ENCODE measurements at places on chromosomes 1 and 21. TPM values are rescaled to one million over a fixed set of nuclear protein-coding genes. Genes with fewer than 3 reads are reported as not detected.
A peak's percentile ranks its signal among the peaks of the same experiment; 100 is the strongest.

Gene KIF2C
- total RNA-seq = 4.1 TPM

Gene RGS13
- total RNA-seq = 12.0 TPM

Gene ZNF683
- total RNA-seq = 1.3 TPM

Gene SRGAP2
- total RNA-seq = 25.9 TPM

Gene TRIM45
- 11.3 TPM for total RNA-seq

Gene GTF2B
- total RNA-seq = 48.8 TPM

Gene FOXO6
- total RNA-seq = 1.4 TPM

DNA sequence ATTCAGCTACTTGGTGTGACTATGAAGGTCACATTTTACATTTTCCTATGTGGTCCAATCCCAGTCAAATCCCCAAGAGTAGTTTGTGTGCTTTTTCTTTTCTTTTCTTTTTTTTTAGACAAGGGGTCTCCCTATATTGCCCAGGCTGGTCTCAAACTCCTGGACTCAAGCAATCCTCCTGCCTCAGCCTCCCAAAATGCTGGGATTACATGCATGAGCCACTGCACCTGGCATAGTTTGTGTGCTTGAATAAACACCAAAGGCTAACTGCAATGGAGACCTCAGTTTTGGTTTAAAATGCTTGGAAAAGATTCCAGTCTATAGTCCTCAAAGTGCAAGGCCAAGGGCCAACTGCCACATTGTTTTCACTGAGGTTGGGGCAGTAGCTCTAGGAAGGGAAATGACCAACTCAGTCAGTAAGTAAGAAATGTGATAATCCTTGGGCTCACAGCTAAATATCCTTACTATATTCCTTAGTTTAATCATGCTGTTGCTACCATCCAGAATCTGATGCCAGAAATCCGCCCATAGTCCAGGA lies 38.6 kb downstream of the EIF2B3 start:
- no peak for ATAC-seq

DNA sequence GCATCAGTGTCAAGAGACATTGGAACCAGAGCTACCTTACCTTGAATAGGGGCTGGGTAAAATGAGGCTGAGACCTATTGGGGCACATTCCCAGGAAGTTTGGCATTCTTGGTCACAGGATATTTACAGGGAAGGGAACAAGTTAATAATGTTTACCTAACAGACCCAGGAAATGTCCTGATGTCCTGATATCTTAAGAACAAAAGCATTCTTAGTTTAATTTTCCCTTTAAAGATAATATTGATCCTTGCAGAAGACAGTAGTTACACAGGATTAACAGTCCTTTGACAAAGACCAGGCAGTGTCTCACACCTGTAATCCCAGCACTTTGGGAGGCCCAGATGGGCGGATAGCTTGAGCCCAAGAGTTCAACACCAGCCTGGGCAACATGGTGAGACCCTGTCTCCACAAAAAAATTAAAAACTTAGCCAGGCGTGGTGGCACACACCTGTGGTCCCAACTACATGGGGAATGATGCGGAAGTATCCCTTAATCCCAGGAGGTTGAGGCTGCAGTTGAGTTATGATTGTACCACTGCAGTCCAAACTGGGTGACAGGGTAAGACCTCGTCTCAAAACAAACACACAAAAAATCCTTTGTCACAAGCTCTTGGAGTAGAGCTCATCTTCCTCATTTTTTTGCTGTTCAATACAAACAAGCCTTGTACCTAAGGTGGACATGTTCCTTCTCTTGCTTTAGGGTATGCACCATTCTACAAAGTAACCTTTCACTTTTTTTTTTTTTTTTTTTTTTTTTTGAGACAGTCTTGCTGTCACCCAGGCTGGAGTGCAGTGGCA lies 1.3 kb upstream of the TOMM20 start:
- ATAC-seq = no peak

GRCh38 chr1:190908691-190909090 lies 431.0 kb upstream of the BRINP3 start:
- no peak for ATAC-seq

- ATAC-seq = no peak
Measured at GRCh38 chr1:81708250-81708649, 92.5 kb upstream of the ADGRL2 start.

GRCh38 chr21:25580912-25581260 lies 26.4 kb downstream of the MRPL39 start:
- no peak for ATAC-seq

DNA sequence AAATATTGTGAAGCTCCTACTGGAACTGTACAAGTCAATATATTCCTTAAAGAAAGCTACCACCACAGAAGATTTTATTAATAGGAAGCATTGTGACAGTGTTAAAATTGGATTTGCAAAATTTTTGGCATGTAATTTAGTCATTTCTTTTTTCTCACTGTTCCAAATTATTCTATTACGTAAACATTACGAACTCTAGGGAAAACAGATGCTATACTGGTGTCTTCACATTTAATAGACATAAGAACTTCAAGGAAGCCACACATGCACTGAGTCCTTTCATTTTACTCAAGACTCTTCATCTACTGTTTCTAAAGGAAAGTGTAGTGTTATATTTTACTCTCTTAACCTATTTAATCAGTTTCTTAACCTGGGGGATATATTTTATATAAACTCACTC lies 135.4 kb downstream of the HMCN1 start:
- ATAC-seq = no peak

DNA sequence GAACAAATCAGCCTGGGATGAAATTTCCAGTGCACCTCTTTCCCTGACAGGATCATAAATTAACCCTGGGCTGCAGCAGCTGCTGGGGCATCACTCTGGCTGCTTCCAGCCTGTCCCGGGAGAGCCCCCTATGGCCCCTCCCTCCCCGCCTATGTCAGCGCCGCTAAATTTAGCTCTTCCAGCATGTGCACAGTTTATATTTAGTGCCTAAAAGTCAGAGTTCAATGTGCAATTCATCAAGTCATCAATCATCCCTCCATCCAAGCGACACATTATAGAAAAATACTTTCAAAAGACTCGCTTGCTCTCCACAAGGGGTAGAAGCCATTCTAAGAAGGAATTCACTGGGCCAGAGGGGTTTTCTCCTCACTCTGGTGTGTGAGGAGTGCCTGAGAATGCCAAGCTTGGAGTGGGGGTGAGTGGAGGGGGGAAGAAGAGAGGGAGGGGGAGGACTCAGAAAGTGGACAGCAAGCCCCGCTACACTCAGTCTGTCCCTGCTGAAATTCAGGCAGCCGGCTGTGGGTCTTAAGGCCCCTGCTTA lies 37.4 kb downstream of the XCL1 start:
- ATAC-seq = peak; percentile 90

DNA sequence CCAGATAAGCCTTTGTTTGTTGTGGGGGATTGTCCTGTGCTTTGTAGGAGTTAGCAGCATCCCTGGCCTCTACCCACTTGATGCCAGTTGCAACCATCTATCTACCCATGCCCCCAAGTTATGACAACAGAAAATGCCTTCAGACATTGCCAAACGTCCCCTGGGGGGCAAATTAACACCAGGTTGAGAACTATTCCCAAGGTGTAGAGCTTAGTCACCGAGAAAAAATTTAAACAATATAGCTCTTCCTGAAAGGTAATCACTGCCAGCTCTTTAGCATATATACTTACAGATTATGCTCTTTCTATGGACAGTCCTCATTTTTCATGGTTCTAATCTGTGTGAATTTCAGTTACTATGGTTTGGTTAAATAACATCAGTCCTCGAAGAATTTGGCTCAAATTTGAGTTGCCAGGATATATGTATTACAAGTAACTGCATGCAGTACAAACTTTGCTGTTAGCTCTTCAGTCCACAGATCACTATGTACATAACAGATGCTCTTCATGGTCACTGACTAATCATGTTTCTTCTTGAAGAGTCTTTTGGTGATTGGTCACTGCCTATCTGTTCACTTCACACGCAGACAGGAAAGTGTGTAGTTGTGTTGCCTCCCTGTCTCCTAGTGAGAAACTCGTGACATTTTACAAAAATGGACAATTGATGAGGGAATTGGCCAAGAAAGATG lies 25.2 kb downstream of the MAPKAPK2 start:
- peak; percentile 6 for ATAC-seq

GRCh38 chr1:148263906-148264255 lies 111.8 kb upstream of the NBPF11 start:
- ATAC-seq = no peak

DNA sequence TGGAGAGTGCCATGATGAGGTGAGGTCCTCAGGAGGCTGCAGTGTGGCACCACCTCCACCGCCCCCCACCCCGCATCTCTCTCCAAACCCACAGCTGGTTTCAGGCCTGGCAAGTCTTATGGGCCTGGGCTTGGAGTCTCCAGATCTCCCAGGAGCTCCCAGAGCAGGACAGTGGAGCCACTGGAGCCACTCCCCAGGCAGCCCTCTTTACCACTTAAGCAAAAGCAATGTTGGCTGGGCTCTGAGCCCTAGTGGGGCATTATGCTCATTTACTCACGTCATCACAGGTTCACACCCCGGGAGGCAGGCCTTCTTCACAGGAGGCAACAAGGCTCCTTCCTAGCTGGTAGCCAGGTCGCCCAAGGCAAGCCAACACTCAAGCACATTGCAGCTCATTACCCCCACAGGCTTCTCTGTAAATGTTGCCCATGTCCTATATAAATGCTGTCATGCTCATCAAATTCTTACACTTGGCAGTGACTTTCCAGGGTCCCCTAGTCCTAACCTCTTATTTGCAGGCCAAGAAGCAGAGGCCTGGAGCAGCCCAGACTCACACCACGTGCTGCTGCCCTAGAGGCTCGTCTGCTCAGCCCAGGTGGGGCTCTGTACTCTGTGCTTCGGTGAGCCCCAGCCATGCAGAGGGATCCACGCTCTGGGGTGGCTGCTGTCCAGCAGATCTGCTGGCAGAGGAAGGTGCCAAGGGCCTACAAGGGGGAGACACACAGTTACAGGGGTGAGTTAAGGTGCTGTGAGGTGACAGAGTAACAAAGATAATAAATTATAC lies 459.3 kb downstream of the MATN1 start:
- peak; percentile 27 for ATAC-seq

DNA sequence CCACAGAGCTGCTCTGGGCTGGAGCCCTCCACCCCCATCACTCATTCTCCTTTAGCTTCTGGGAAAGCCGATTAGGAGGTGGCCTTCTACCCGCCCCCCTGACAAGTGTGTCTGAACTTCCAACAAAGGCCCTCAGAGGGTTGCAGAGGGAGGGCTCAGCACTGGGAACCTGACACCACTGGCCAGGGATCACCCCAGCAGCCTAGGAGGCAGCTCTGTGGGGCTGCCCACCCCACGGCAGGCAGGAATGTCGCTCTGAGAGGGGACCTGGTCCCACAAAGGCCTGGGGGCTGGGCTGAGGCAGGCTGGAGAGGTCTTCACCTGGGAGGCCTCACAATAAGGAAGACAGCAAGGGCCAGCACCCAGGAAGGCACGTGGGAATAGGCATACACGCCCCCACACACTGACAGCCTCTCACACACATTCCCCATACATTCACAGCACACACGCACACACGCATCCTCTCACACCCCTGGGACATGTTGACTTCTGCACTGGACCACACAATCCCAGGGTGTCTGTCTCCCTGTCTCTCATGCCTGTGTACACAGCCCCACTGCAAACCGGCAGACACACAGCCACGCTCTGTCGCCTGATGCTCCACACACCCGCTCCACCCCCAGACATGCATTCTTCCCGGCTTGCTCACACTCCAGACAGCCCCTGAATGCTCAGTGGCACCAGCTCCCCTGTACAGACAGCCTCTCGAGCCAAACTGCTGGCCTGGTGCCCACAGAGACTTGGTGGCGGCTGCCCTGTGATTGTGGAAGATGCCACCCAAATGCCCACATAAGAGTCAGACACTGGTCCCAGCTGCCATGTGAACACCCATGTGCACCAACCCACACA lies 30.7 kb downstream of the DMBX1 start:
- ATAC-seq = peak; percentile 85

GRCh38 chr1:246608616-246609376 lies 42.5 kb downstream of the CNST start:
- no peak for ATAC-seq

DNA sequence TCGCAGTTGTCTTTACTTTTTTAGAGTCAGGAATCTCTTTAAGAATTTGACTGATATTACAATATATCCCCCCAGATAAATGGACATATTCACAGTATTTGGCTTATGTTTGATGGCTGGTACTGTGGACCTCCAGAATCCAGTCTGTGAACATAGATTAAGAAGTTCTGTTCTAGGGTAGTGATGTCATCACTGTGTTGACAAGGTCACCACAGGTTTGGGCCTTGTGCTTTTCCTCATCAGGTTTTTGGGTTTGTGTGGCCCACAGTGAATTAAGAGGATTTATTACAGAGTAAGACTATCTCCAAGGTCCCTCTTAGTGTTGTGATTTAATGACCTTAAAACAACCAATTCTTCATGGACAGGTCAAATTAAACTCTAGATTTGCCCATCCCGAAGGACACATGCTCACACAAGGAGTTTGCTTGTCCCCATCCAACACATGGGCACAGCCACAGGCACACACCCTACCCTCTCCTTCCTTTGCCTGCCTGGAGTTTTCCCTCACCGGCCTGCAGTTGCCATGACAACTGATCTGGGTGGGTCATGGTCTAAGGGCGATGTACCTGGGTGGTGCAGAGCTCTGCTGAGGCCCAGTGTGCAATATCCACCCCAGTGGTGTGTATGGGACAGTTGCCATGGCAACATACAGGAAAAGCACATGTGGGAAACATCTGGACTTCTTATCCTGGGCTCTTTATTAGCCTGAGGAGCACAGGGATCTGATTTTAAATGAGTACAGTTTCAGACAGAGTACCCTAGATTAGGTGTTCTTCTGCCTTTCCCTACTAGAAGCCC lies 98.6 kb downstream of the NAV1 start:
- peak; percentile 46 for ATAC-seq

GRCh38 chr1:25503551-25504426 lies 39.6 kb upstream of the LDLRAP1 start:
- ATAC-seq = peak; percentile 89

GRCh38 chr1:156281693-156282478 lies 739 bp downstream of the SMG5 start:
- ATAC-seq = no peak

DNA sequence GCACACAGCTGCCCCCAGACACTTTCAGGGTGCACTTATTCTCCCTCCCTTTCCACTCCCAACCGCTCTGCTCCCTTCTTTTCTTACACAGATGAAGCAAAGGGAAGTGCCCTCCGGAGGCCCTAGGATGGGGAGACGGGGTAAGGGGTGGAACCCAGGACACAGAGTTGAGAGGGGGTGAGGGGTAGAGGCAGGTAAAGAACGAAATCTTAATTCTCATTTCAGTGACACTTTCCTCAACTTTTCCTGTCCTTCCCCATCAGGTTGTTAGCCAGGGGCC lies 12.8 kb downstream of the PLEKHO1 start:
- ATAC-seq = no peak
